ENCODE measurements at places on chromosomes 5 and 9. TPM values are rescaled to one million over a fixed set of nuclear protein-coding genes. Genes with fewer than 3 reads are reported as not detected.

Gene SPATA31D4
- total RNA-seq = not detected

Gene TEK
- total RNA-seq = 16.3 TPM

Gene RAB3C
- total RNA-seq = 8.4 TPM

Gene TBC1D9B
- 128 TPM for total RNA-seq

Gene HACD4
- 2.2 TPM for total RNA-seq

Gene FOXD4
- 0.32 TPM for total RNA-seq

Gene TMEM250
- 30.2 TPM for total RNA-seq

Gene TAF1L
- not detected for total RNA-seq

Gene PCDHA7
- total RNA-seq = 0.22 TPM

Gene PCAT7
- total RNA-seq = not detected

Gene PDCD1LG2
- total RNA-seq = 3.6 TPM

Gene ANKRD33B
- total RNA-seq = 5.7 TPM

Gene LURAP1L
- 21.7 TPM for total RNA-seq

Gene CCL21
- 18.0 TPM for total RNA-seq

Gene LECT2
- total RNA-seq = not detected

Gene LCN1
- total RNA-seq = 2.3 TPM

Gene FBP2
- total RNA-seq = not detected

Gene ENG
- 243 TPM for total RNA-seq

Gene PSD2
- total RNA-seq = not detected

Gene C6
- total RNA-seq = 6.8 TPM

Gene SLC36A3
- total RNA-seq = not detected

Gene SPAAR
- total RNA-seq = 25.3 TPM

Gene ITGA1
- 62.3 TPM for total RNA-seq

Gene BHMT
- total RNA-seq = 1.9 TPM

Gene FAM221B
- not detected for total RNA-seq

Gene UBE2QL1
- total RNA-seq = 0.61 TPM

Gene CBY3
- not detected for total RNA-seq

Gene MCTP1
- 37.5 TPM for total RNA-seq

Gene PRLR
- 2.4 TPM for total RNA-seq

Gene CAPSL
- not detected for total RNA-seq

Gene OR2Y1
- not detected for total RNA-seq

Gene ADAMTS6
- 1.3 TPM for total RNA-seq

Gene PCDHB12
- total RNA-seq = 3.3 TPM

Gene ADAMTS19
- total RNA-seq = not detected

Gene PLPP1
- 304 TPM for total RNA-seq

Measured in mesenteric fat pad (tissue), 1 donor.